ENCODE measurements at places on chromosomes 16 and 17.

DNA sequence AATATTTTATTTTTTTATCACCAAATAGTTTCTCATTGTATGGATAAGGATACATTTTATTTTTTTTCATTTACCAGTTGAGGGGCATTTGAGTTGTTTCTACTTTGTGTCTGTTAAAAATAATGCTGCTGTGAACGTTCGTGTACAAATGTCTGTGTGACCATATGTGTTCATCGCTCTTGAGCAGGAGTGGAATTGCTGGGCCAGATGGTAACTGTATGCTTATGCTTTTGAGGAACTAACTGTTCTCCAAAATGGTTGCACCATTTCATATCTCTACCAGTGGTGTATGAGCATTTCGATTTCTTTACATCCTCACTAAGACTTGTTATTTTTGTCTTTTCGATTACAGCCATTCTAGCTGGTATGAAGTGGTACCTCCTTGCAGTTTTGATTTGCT is 212.5 kb upstream of the N4BP1 start:
- no peak for DNase-seq

DNA sequence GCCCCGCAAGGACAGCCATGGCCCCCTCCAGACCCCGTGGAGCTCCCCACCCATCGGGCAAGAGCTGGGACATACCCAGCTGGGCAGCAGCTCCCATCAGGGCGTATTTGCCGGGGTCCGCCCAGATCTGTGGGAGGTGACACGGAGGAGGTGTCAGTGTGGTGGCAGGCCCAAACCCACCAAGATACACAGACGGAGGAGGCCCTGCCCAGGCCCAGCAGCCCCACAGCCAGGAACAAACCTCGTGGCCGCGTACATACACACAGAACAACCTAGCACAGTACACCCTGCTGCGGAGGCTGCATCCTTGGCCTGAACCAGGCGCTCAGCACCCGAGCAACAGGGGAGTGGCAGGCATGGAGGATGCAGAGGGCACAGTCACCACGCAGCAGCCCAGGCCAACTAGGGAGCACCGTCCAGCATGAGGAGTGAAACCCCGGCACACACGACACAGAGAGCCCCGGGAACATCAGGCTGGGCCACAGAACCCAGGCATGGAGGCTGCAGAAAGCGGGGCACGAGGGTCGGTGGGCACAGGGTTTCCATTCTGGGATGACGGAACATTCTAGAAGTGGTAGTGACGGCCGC is 4.9 kb upstream of the CCDC154 start:
- DNase-seq = no peak

- DNase-seq = no peak
Observed at GRCh38 chr16:20866145-20866772, 33.9 kb downstream of the DCUN1D3 start.

GRCh38 chr16:15593235-15593634 is 49.7 kb downstream of the MARF1 start:
- no peak for DNase-seq

DNA sequence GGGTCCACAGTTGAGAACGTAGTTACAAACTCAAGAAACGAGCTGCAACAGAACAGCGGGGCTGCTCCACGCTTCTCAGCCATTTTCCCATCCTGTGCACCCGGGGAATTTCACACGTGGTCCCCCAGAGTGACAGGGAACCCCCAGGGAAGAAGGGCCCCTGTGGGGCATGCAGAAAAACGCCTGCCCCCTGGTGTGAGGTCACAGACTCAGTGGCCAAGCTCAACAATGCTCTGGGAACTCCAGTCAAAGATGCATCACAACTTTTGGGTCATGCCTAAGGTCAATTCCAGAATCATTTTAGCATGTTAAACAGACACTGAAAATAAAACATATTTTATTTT is 115.4 kb downstream of the ZNF778 start:
- DNase-seq = no peak

GRCh38 chr17:69084911-69085310 is 24.2 kb upstream of the ABCA9 start:
- DNase-seq = no peak

DNA sequence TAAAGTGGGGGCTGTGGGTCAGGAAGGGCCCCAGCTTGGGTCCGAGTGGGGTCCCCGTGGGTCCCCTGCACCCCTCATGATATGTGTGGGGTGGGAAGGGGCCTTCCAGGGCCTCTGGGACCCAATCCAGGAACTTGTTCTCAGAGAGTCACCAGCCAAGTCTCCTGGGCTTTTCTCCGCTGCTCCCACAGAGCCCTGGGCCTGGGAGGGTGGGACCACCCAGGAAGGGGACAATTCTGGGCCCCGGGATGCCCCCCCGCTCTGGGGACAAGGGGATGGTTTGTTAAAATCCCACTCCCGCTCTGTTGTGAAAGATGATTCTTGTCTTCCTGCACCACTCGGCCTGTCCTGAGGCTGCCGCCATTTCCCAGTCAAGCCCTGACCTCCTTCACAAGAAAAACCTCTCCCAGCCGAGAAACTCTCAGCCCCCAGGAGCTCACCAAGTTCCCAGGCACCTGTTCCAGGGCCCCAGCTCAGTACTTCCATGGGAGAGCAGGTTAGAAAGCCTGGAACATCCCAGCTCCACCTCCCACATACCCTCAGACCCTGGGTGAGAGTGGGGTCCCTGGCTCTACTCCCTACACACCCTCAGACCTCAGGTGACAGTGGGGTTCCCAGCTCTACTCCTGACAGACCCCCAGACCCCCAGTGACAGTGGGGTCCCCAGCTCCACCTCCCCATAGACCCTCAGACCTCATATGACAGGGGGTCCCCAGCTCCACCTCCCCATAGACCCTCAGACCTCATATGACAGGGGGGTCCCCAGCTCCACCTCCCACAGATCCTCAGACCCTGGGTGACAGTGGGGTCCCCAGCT is 75.1 kb downstream of the METRNL start:
- DNase-seq = no peak

GRCh38 chr17:2551928-2552327 is 40.2 kb upstream of the METTL16 start:
- no peak for DNase-seq

DNA sequence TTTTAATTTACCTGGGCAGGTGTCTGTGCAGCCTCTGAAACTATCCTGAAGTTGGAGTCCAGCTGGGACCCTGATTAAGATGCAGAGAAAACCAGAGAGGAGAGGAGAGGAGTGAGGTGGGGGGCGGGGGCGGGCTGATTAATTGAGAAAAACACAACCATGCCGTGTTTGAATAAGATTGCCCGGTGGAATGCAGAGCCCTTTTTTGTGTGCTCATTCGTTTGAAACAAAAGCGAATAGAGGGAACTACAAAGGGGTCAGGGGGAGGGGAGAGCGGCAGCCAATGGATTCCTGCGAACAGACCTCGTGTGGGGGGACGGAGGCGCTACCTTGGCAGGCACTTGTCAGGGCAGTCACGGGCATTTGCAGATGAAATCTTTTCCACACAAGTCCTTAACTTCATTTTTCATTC is 355.8 kb downstream of the SOX9 start:
- no peak for DNase-seq

DNA sequence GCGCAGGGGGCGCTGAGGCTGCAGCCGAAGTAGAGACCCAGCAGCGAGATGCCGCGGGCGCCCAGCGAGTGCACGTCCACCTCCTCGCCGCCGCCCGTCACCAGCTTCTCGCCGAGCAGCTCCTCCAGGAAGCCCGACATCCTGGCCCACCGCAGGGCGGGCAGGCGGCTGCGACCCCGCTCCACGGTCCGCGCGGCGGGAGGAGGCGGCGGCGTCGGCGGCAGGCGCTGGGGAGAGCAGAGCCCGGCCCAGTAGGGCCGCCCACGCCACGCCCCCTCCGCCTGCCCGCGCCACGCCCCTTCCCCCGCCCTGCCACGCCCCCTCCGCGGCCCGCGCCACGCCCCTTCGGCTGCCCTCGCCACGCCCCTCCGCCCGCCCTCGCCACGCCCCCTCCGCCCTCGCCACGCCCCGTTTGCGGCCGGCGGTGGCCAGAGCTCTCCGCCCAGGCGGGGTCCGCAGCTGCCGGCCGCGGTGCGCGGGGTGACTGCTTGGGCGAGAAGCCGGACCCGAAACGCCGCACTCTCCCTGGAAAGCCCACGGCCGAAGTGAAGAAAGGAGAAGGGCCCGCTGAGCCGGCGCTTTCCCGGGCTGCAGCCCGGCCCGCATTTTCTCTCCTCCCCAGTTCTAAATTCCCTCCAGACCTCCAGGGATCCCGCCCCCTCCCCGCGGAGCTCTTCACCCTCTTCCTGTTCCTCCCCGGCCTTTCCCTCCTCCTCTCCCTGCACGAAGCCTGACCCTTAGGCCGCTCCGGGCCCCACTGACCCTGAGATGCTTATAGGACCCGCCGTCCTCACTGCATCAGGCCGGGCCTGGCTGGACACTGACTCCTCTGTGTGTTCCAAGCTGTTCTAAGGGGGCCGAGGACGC is at the start of gene NXN:
TSS of gene NXN (minus strand) at position 238 of the 867 bp plus-strand sequence.
- DNase-seq = peak; percentile 92

DNA sequence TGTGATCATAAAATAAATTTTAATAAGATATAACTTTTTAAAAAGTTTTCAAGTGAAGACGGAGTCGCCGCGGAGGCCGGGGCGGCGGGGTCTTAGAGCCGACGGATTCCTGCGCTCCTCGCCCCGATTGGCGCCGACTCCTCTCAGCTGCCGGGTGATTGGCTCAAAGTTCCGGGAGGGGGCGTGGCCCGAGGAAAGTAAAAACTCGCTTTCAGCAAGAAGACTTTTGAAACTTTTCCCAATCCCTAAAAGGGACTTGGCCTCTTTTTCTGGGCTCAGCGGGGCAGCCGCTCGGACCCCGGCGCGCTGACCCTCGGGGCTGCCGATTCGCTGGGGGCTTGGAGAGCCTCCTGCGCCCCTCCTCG is at the start of gene FOXC2:
TSS of gene FOXC2 (plus strand) at position 229 of the 365 bp plus-strand sequence. CDS start 507 bp downstream, outside the sequence.
- DNase-seq = no peak

DNA sequence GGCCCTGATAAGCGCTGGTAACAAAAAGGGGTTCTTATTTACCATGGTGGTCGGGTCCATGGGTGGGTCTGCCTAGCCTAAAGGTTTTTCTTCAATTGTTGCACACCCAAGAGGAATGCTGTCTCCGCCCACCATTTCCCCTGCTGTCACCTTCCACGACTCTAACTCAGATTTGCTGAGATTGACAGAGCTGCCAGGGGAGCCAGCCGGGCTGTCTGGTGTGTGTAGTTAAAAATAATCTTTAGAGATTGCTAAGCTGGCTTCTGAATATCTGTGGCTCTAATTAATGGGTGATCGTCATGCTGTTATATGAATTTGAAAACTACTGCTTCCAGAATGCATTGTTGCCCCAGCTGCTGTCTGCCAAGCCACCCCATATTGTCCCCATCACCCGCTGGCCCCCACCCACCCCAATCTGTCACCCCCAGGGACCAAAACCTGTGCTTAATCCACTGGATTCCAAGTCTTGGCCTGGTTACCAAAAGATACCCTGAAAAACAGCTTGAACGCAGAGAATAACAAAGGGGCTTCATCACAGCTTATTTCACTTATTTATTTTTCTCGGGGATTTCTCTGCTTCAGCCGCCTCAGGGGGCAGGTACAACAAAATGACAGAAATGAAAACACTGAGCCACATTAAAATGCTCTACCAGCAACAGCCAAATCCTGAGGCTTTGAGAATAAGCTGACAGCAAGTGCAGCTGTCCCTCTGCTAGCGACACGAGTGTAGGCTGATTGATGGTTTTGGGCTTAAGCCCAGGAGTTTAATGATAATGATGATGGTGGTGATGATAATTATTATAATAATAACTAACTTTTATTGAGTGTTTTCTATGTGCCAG is 46.1 kb upstream of the NLK start:
- DNase-seq = no peak
